ENCODE measurements at places on chromosomes 13 and 19. TPM values are rescaled to one million over a fixed set of nuclear protein-coding genes. Genes with fewer than 3 reads are reported as not detected.
A peak's percentile ranks its signal among the peaks of the same experiment; 100 is the strongest.

- no peak overlapping the region for H3K4me3 ChIP-seq
- no peaks in the 10 kb centered on the region for H3K27me3 ChIP-seq
- no peaks in the 10 kb centered on the region for H3K36me3 ChIP-seq
- DNase-seq, result no peak
- peaks cover 2% of the 10 kb centered on the region for H3K4me1 ChIP-seq
These were observed 198.3 kb downstream of the KCNRG start for GRCh38 chr13:50213526-50213925.

DNA sequence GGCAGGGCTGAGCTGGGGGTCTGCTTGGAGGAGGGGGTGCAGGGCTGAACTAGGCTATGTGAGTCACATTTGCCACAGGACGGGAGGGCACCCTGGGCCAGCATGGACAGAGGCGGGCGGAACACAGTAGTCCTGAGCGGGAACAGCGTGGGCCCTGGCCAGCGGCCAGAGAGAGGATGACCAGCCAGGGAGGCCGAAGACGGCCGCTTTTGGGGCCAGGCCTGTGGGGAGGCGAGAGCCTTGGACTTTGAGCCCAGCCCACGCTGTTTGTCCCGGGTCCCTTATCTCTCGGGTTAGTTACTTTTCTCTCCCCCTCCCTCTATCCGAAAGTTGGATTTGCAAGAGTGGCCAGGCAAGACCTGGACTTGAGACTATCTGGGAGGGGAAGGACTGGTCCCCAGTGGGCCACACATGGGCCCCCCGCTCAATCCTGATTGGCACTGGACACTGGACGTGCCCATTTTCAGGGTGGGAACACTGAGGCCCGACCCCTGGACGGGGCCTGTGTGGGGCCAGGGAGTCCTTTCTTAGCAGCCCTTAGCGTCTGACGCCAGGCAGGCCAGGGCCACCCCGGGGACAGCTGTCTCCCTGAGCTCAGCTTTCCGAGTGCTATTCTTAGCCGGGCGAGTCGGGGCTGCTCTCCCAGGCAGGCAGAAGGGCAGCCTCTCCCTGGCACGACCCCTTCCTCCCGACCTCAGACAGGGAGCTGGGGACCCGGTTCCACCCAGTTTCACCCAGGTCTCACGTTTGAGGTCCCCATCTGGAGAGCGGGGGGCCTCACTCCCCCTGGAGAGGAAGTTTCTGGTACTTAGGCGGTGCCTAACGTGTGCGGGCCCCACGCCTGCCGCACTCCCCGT is 833 bp downstream of the GAMT start:
- H3K27me3 ChIP-seq, result peaks cover 5% of the 10 kb centered on the region
- H3K36me3 ChIP-seq, result no peaks in the 10 kb centered on the region
- peaks cover 27% of the 10 kb centered on the region for H3K4me1 ChIP-seq
- H3K4me3 ChIP-seq, result peak overlapping the region; percentile 70
- DNase-seq, result no peak

- H3K4me1 ChIP-seq, result no peaks in the 10 kb centered on the region
- peak overlapping the region; percentile 31 for H3K4me3 ChIP-seq
- no peak for DNase-seq
- no peak overlapping the region for H3K27ac ChIP-seq
These were observed 1.5 kb upstream of the CEACAM5 start for GRCh38 chr19:41706741-41707501.

DNA sequence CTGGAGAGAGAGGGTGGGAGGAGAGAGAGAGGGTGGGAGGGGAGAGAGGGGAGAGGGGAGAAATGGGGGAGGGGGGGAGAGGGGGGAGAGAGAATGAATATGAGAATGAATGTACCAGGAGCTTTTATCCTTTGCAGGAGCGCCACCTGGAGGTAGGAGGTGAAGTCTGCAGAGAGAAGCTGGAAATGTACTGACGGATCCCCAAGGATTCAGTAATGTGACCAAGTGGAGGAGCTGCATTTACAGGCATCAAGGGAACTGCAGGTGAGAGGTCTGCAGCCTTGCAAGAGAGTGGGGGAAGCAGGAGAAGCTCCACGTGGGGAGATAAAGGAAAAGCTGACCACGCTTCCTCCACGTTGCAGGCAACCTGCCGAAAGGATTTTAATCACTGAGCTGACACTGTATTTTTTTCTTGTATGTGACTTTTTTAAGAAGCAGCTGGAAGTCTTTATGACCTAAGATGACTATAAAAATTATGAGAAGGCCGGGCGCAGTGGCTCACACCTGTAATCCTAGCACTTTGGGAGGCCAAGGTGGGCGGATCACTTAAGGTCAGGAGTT is 33.7 kb downstream of the VSTM1 start:
- no peaks in the 10 kb centered on the region for H3K4me1 ChIP-seq
- H3K36me3 ChIP-seq, result no peaks in the 10 kb centered on the region
- no peak for DNase-seq
- no peak overlapping the region for H3K4me3 ChIP-seq
- H3K27ac ChIP-seq, result no peak overlapping the region

GRCh38 chr19:31154021-31154420 is 195.2 kb downstream of the TSHZ3 start:
- H3K4me3 ChIP-seq, result no peak overlapping the region
- no peak overlapping the region for H3K27ac ChIP-seq
- DNase-seq, result no peak
- no peaks in the 10 kb centered on the region for H3K36me3 ChIP-seq
- H3K27me3 ChIP-seq, result no peaks in the 10 kb centered on the region

GRCh38 chr13:81275666-81276258 is 934.8 kb upstream of the SPRY2 start:
- no peaks in the 10 kb centered on the region for H3K27me3 ChIP-seq
- no peaks in the 10 kb centered on the region for H3K4me1 ChIP-seq
- H3K27ac ChIP-seq, result no peak overlapping the region

GRCh38 chr13:25770601-25771000 is 281.2 kb downstream of the SHISA2 start:
- no peak for DNase-seq
- H3K27ac ChIP-seq, result no peak overlapping the region
- no peaks in the 10 kb centered on the region for H3K36me3 ChIP-seq
- H3K27me3 ChIP-seq, result no peaks in the 10 kb centered on the region
- no peak overlapping the region for H3K4me3 ChIP-seq

GRCh38 chr13:46320821-46321220 is 66.2 kb downstream of the RUBCNL start:
- no peaks in the 10 kb centered on the region for H3K27me3 ChIP-seq
- DNase-seq, result no peak
- H3K36me3 ChIP-seq, result no peaks in the 10 kb centered on the region
- no peaks in the 10 kb centered on the region for H3K4me1 ChIP-seq
- H3K27ac ChIP-seq, result no peak overlapping the region
- H3K4me3 ChIP-seq, result no peak overlapping the region

DNA sequence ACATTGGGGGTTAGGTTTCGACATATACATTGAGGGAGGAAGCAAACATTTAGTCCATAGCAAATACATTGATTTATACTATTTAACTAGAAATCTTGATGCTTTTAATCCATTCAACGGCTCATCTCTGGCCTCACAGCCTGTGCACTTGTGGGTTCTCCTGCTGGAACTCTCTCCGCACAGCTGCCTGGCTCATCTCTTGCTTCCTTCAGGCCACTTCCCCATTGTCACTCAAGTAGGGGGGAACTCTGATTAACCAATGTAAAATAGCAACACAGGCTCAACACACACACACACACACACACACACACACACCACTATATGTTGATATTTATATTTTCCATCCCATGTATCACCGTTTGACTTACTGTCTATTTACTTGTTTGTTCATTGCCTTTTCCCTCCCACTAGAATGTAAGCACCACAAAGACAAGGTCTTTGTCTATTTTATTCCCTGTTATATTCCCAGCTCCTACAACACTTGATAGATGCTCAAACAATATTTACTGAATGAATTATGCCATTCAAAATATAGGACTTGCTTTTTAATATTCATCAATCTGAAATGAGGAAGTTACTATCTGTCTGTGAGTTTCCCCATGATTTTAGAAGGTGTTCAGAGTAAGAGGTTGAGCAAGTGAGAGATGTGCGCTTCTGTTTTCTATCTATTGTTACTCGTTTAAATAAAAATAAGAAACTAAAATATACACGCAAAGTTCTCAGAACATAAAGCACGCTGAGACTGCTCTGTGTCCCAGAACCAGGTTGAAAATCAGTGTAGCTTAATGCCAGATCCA is 29.8 kb upstream of the PABPC3 start:
- no peak overlapping the region for H3K4me3 ChIP-seq
- DNase-seq, result no peak
- H3K27me3 ChIP-seq, result no peaks in the 10 kb centered on the region
- no peaks in the 10 kb centered on the region for H3K36me3 ChIP-seq
- no peaks in the 10 kb centered on the region for H3K4me1 ChIP-seq
- no peak overlapping the region for H3K27ac ChIP-seq

- H3K4me3 ChIP-seq, result no peak overlapping the region
- H3K27ac ChIP-seq, result no peak overlapping the region
These were observed 606.5 kb downstream of the UQCRFS1 start for GRCh38 chr19:28606269-28607032.

DNA sequence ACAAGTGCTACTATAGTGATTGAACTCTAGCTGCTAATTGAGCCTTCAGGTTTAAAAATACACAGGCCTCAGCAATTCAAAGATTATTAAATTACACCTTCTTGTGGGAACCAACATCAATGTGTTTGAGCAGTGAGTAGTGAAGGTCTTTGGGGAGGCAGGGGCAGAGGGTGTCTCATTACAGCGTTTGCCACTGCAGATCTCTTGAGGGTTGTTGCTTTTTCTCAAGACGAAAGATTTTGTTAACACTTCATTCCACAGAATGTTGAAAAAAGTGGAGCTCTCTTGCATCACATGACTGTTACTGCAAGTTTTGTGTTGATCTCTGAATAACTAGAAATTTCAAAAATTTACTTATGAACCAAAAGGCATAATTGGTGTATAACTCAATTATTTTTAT is 253.6 kb downstream of the ATP8A2 start:
- H3K36me3 ChIP-seq, result no peaks in the 10 kb centered on the region
- no peak overlapping the region for H3K27ac ChIP-seq
- H3K27me3 ChIP-seq, result no peaks in the 10 kb centered on the region
- no peaks in the 10 kb centered on the region for H3K4me1 ChIP-seq
- no peak for DNase-seq

DNA sequence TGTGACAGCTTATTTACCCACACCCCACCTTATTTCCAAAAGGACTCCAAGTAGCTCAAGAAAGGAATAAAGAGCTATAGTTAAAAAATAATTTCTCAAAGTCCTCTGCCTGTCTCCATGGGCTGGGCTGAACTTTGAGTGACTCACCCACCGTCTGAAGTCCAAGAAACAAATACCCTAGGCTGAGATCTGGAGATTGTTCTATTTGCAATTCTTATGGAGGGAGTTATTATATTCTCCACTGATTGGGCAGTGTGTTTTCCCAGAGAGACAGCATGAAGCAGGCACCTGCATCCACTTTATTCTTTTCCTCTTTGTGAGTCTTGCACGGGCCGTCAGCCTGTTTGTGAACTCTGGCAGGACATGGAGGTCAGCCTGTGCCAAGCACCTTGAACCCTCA is 63.2 kb downstream of the SHISA2 start:
- H3K27ac ChIP-seq, result no peak overlapping the region
- H3K4me1 ChIP-seq, result no peaks in the 10 kb centered on the region
- no peaks in the 10 kb centered on the region for H3K27me3 ChIP-seq
- no peak for DNase-seq

GRCh38 chr13:40776681-40777165 is 5.7 kb upstream of the MRPS31 start:
- no peak overlapping the region for H3K27ac ChIP-seq
- no peak for DNase-seq
- no peaks in the 10 kb centered on the region for H3K4me1 ChIP-seq
- no peaks in the 10 kb centered on the region for H3K27me3 ChIP-seq
- no peak overlapping the region for H3K4me3 ChIP-seq

DNA sequence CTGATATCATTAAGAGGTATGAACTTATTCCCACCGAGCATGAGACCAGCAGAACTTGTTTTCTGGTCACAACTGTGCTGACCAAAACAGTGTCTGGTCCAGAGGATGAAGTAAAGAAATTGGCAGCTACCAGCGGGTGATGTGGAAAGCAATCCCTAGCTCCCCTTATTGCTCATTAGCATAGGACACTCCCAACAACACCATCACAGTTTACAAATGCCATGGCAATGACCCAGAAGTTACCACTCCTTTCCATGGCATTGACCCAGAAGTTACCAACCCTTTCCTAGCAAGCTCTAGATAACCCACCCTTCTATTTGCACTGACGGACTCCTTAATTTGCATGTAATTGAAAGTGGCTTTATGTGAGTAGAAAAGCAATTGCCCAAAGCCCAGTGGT is 1856.1 kb downstream of the OLFM4 start:
- DNase-seq, result no peak
- H3K4me1 ChIP-seq, result no peaks in the 10 kb centered on the region
- no peak overlapping the region for H3K27ac ChIP-seq
- H3K36me3 ChIP-seq, result no peaks in the 10 kb centered on the region

GRCh38 chr19:57816652-57817051 is 1.9 kb upstream of the ZNF552 start:
- H3K27ac ChIP-seq, result no peak overlapping the region
- no peak overlapping the region for H3K4me3 ChIP-seq
- no peaks in the 10 kb centered on the region for H3K27me3 ChIP-seq

- no peak for DNase-seq
- no peaks in the 10 kb centered on the region for H3K36me3 ChIP-seq
- H3K27me3 ChIP-seq, result no peaks in the 10 kb centered on the region
- H3K4me1 ChIP-seq, result no peaks in the 10 kb centered on the region
- H3K4me3 ChIP-seq, result no peak overlapping the region
These were observed 260.0 kb downstream of the FGF14 start for GRCh38 chr13:102141625-102142472.

DNA sequence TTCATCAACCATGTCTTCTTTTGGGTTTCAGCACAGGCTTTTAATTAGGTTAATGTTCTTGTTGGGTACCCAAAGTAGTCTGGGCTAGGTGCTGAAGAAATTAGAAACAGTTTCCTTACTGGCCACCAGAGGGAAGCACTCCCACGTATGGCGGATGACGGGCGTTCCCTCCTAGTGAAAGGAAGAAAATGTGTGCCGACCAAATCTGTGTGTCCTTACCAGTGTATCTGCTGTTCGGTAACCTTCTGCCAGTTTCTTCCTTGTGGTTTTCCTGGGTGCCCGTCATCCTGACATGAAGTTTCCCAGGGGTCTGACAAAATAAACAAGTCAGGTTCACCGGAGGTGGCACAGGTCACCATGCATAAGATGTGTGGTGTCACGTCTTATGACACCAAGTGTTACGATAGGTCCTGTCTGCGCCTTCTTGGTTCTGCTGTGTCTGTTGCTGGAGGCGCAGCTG is 6.0 kb upstream of the WDR88 start:
- no peaks in the 10 kb centered on the region for H3K27me3 ChIP-seq
- H3K4me1 ChIP-seq, result no peaks in the 10 kb centered on the region
- no peak overlapping the region for H3K4me3 ChIP-seq
- H3K27ac ChIP-seq, result no peak overlapping the region
- H3K36me3 ChIP-seq, result peaks cover 77% of the 10 kb centered on the region

GRCh38 chr13:80509264-80509663 is 168.3 kb upstream of the SPRY2 start:
- no peaks in the 10 kb centered on the region for H3K27me3 ChIP-seq
- DNase-seq, result no peak
- H3K4me3 ChIP-seq, result no peak overlapping the region
- no peaks in the 10 kb centered on the region for H3K4me1 ChIP-seq

Gene SULT2B1
- total RNA-seq, result not detected

Gene DHDH
- total RNA-seq, result not detected

Gene SRRM5
- 0.27 TPM for total RNA-seq

Gene RANBP3
- total RNA-seq, result 82.8 TPM

Gene PKN1
- total RNA-seq, result 79.2 TPM

Gene ZNF534
- total RNA-seq, result not detected

Gene RBM26
- total RNA-seq, result 47.4 TPM

Gene CD37
- total RNA-seq, result 10.3 TPM

Gene PSG6
- not detected for total RNA-seq

Gene ZNF30
- 1.7 TPM for total RNA-seq
